CD4-positive, alpha-beta T cell (primary cell): ENCODE measurements at places on chromosomes 6 and 20. TPM values are rescaled to one million over a fixed set of nuclear protein-coding genes. Genes with fewer than 3 reads are reported as not detected.
A peak's percentile ranks its signal among the peaks of the same experiment; 100 is the strongest.

GRCh38 chr20:10837901-10838300 is 164.1 kb upstream of the JAG1 start:
- no peak overlapping the region for H3K27ac ChIP-seq
- H3K27me3 ChIP-seq, result no peaks in the 10 kb centered on the region
- H3K4me1 ChIP-seq, result no peaks in the 10 kb centered on the region
- H3K36me3 ChIP-seq, result no peaks in the 10 kb centered on the region
- H3K4me3 ChIP-seq, result no peak overlapping the region

DNA sequence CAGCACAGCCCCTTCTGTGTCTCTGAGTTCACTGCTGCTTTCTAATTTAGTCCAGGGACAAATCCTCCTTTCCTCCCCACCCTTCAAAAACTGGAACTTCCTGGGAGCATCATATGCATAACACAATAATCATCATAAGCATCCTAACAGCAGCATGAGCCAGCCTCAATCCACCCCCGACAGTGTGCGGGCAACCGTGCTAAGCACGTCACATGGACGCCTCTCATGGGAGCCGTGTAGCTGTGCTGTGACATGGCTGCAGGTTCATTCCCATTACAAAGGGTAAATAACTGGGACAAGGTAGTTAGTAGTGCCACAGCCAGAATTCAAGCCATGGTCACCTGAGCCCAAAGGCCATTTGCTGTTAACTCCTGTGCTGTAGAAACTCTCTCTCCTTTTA is 24.5 kb upstream of the ULBP3 start:
- no peak overlapping the region for H3K27ac ChIP-seq
- DNase-seq, result no peak
- H3K27me3 ChIP-seq, result no peaks in the 10 kb centered on the region
- H3K4me1 ChIP-seq, result no peaks in the 10 kb centered on the region

DNA sequence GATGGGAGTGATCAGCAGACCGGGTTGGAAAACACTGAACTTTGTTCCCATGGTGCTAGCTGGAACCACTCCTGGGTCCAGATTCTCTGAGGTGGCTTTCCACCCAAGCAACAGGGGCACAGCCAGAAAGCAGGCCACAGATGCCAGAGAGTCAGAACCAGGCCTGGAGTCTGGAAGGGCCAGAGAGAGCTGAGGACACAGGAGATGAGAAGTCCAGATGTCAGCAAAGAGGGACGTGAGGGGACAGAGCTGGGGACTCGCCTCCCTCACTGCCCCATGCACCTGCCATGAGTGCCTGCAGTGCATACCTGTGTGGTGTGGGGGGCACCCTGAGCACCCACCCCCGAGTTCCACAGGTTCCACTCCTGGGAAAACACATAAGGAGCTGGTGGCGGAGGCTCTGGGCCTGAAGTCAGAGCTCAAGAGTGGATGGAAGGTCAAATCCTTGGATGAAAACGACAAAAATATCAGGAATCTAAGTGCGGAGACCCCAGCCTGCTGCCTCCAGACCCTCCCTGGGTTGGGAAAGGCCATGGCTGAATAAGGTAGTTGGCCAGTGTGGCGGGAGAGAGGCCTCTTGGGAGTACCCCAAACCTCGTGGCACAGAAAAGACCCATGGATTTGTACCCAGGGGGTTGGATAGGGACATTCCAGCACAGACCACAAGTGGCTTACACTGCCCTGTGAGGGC is 224.2 kb downstream of the SYNDIG1 start:
- no peaks in the 10 kb centered on the region for H3K36me3 ChIP-seq
- no peaks in the 10 kb centered on the region for H3K27me3 ChIP-seq
- no peak for DNase-seq
- no peaks in the 10 kb centered on the region for H3K4me1 ChIP-seq

- no peaks in the 10 kb centered on the region for H3K27me3 ChIP-seq
- H3K36me3 ChIP-seq, result peaks cover 48% of the 10 kb centered on the region
- H3K27ac ChIP-seq, result no peak overlapping the region
Measured at GRCh38 chr6:37303891-37304503, 46.1 kb upstream of the TMEM217 start.

DNA sequence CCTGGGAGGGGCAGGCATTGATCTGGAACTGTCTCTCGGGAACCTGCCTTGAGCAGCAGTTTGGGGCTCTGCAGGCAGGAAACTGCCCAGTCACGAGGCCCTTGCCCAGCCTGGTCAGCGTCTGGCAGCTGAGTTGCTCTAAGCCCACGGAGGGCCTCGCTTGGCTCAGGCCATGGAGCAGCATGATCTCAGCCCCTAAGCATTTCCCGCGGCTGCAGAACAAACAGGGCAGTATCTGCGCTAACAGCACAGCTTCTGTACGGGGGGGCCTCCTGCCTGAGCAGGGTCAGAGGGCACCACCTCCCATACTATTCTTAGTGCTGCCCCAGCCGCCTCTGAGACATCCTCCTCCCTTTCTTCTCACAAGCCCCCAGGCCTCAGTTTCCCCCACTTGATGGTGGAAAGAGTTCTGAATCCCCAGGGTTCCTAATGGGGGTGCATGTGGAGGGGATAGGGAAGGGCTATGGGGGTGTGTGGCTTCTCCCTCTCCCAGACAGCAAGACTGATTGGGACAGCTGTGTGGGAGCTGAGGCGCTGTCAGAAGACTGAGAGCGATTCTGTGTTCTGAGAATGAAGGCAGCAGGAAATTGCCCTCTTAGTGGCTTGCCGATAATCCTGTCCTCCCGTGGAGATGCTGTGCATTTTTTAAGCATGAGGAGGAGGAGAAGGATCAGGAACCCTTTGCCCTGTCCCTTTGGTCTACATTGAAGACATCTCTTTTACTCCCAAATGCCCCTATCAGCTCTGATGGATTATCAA is 46.4 kb downstream of the MOCS1 start:
- no peak overlapping the region for H3K27ac ChIP-seq
- DNase-seq, result no peak
- no peaks in the 10 kb centered on the region for H3K4me1 ChIP-seq
- no peak overlapping the region for H3K4me3 ChIP-seq
- H3K27me3 ChIP-seq, result no peaks in the 10 kb centered on the region
- H3K36me3 ChIP-seq, result no peaks in the 10 kb centered on the region

GRCh38 chr6:10794239-10794638 is 44.1 kb downstream of the MAK start:
- H3K27me3 ChIP-seq, result no peaks in the 10 kb centered on the region
- H3K4me3 ChIP-seq, result no peak overlapping the region
- peaks cover 2% of the 10 kb centered on the region for H3K36me3 ChIP-seq
- no peak for DNase-seq
- no peak overlapping the region for H3K27ac ChIP-seq

DNA sequence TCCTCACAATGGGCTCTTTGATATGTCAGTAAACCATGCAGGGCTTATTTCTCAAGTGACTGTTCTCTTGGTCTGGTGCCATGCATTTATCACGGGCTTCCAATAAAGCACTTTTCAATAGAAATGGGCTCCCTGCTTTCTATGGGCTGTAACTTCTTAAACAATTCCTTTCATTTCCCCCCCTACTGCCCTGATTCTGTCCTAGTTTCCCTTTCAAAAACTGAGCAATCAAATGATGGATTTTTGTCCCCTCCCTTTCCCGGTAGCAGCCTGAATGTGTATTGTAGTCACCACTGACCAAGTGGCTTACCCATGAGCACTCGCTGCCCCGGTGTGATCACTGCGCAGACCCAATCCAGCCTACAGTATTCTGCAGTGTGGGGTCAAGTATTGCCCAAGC is 13.9 kb downstream of the RPS10 start:
- peaks cover 7% of the 10 kb centered on the region for H3K36me3 ChIP-seq
- H3K4me1 ChIP-seq, result no peaks in the 10 kb centered on the region
- no peak for DNase-seq
- no peaks in the 10 kb centered on the region for H3K27me3 ChIP-seq
- no peak overlapping the region for H3K27ac ChIP-seq
- no peak overlapping the region for H3K4me3 ChIP-seq

- no peaks in the 10 kb centered on the region for H3K4me1 ChIP-seq
- no peak overlapping the region for H3K27ac ChIP-seq
- H3K27me3 ChIP-seq, result no peaks in the 10 kb centered on the region
- H3K4me3 ChIP-seq, result no peak overlapping the region
Measured at GRCh38 chr6:16153211-16153820, 24.4 kb downstream of the MYLIP start.

DNA sequence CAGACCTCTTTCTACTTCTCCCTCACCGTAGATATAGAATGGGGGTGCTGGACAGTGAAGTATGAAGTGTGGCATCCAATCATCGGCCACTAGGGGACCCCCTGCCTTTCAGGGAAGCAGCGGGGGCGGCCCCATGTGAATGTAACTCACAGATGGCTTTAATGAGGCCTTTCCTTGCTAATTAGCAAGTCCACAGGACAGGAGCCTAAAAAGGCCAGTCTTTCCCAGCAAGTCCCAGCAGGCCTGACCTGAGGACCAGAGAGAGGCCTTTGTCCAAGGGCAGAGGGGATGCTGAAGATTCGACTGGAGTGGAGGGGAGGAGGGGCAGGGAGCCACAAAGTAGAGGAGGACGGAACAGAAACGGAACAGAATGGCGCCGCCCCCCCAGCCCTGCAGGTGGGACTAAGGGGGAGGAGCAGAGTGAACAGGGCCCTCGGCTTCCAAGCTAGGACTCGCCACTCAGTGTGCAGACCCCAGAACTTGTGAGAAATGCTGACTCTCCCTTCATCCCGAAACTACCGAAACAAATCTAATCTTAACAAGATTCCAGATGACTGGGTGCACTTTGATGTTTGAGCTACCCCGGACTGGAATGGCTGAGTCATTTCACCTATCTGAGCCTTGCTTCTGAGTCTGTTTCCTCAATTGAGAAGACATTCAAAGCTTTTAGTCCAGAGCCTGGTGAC is 5.8 kb downstream of the C6orf132 start:
- H3K27me3 ChIP-seq, result peaks cover 12% of the 10 kb centered on the region
- no peak overlapping the region for H3K27ac ChIP-seq
- DNase-seq, result no peak
- no peaks in the 10 kb centered on the region for H3K36me3 ChIP-seq
- H3K4me3 ChIP-seq, result no peak overlapping the region

DNA sequence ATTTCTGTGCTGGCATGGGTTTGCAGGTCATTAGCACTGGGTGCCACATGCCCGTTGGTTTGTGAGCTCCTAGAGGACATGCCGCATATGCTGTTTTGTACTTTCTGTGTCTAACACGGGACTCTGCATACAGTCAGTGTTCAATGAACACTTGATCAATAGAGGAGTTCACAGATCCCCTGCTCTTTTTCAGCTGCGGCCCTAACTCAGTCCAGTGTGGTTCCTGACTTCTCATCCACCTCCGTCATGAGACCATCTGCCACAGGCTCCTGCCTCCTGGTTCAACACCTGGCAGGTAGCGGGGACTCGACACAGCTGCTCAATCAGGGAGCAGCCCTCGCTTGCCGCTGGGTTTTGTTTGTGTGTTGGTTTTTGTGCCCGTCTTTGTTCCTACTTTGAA is 13.8 kb upstream of the BMP7 start:
- no peak overlapping the region for H3K4me3 ChIP-seq
- DNase-seq, result no peak
- peaks cover 8% of the 10 kb centered on the region for H3K27me3 ChIP-seq

GRCh38 chr6:137588472-137588871 is 94.3 kb upstream of the OLIG3 start:
- H3K27ac ChIP-seq, result no peak overlapping the region
- no peak for DNase-seq
- no peak overlapping the region for H3K4me3 ChIP-seq
- H3K36me3 ChIP-seq, result no peaks in the 10 kb centered on the region

- no peak overlapping the region for H3K4me3 ChIP-seq
- no peak overlapping the region for H3K27ac ChIP-seq
Measured at GRCh38 chr20:2801286-2801728, 880 bp upstream of the CPXM1 start.

GRCh38 chr6:168660400-168660945 is 219.5 kb downstream of the SMOC2 start:
- no peaks in the 10 kb centered on the region for H3K36me3 ChIP-seq
- no peaks in the 10 kb centered on the region for H3K4me1 ChIP-seq
- H3K27me3 ChIP-seq, result no peaks in the 10 kb centered on the region
- H3K27ac ChIP-seq, result no peak overlapping the region
- H3K4me3 ChIP-seq, result no peak overlapping the region

- no peak for DNase-seq
- H3K27ac ChIP-seq, result no peak overlapping the region
- H3K36me3 ChIP-seq, result no peaks in the 10 kb centered on the region
- H3K4me3 ChIP-seq, result no peak overlapping the region
Measured at GRCh38 chr6:118869894-118870589, 23.9 kb upstream of the ASF1A start.

- H3K27ac ChIP-seq, result no peak overlapping the region
- H3K4me3 ChIP-seq, result no peak overlapping the region
- no peaks in the 10 kb centered on the region for H3K27me3 ChIP-seq
- DNase-seq, result no peak
Measured at GRCh38 chr20:1019344-1019743, 17.2 kb upstream of the RSPO4 start.

GRCh38 chr20:31708736-31709534 is 13.7 kb downstream of the BCL2L1 start:
- no peak overlapping the region for H3K4me3 ChIP-seq
- H3K4me1 ChIP-seq, result peaks cover 54% of the 10 kb centered on the region
- peaks cover 60% of the 10 kb centered on the region for H3K36me3 ChIP-seq
- no peaks in the 10 kb centered on the region for H3K27me3 ChIP-seq
- H3K27ac ChIP-seq, result peak overlapping the region; percentile 43
- no peak for DNase-seq

DNA sequence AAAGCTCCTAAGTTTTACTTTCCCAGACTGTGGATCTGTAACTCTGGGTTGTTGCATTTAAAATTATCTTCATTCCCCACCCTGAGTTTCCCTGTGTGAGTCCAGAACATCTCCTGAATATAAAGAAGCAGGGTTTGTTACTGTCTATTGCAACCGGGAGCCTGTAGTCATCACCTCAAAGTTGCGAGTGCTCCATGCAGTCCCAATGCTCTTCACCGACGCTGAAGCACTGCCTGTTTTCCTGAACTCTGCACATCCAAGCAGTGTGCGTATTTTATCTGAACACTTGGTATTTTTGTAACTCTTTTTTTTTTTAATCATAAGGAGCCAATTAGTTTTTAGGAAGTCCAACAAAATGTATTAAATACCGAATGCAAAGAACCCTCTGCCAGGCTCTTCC is 907 bp upstream of the HLA-B start:
- H3K36me3 ChIP-seq, result peaks cover 39% of the 10 kb centered on the region
- peaks cover 42% of the 10 kb centered on the region for H3K4me1 ChIP-seq
- DNase-seq, result no peak
- no peaks in the 10 kb centered on the region for H3K27me3 ChIP-seq
- peak overlapping the region; percentile 97 for H3K27ac ChIP-seq
- peak overlapping the region; percentile 76 for H3K4me3 ChIP-seq

- H3K4me3 ChIP-seq, result no peak overlapping the region
- DNase-seq, result no peak
- H3K27me3 ChIP-seq, result no peaks in the 10 kb centered on the region
- H3K27ac ChIP-seq, result no peak overlapping the region
Measured at GRCh38 chr6:168737481-168737880, 296.5 kb downstream of the SMOC2 start.

GRCh38 chr6:28906669-28907068 is 17.1 kb downstream of the TRIM27 start:
- no peak overlapping the region for H3K27ac ChIP-seq
- H3K4me1 ChIP-seq, result no peaks in the 10 kb centered on the region
- H3K4me3 ChIP-seq, result no peak overlapping the region
- H3K27me3 ChIP-seq, result no peaks in the 10 kb centered on the region

The MAP7 gene
- 0.45 TPM for total RNA-seq

The HLA-DRB5 gene
- total RNA-seq, result 12.6 TPM

The SLC35D3 gene
- total RNA-seq, result not detected

The SLC22A1 gene
- 0.89 TPM for total RNA-seq

The RAET1E gene
- not detected for total RNA-seq

The HLA-DOB gene
- total RNA-seq, result 3.2 TPM

The CLIC5 gene
- total RNA-seq, result 2.5 TPM

The TREML2 gene
- 0.91 TPM for total RNA-seq

The TRIM31 gene
- total RNA-seq, result not detected

The SH3BGRL2 gene
- total RNA-seq, result 0.25 TPM

The DEFB115 gene
- total RNA-seq, result not detected

The SYCP2 gene
- 4.6 TPM for total RNA-seq
